Hypothalamus (tissue), 51 donors: ENCODE measurements at places on chromosomes 16 and 17.

GRCh38 chr17:49051269-49051668 is 54.1 kb downstream of the IGF2BP1 start:
- DNase-seq: no peak

DNA sequence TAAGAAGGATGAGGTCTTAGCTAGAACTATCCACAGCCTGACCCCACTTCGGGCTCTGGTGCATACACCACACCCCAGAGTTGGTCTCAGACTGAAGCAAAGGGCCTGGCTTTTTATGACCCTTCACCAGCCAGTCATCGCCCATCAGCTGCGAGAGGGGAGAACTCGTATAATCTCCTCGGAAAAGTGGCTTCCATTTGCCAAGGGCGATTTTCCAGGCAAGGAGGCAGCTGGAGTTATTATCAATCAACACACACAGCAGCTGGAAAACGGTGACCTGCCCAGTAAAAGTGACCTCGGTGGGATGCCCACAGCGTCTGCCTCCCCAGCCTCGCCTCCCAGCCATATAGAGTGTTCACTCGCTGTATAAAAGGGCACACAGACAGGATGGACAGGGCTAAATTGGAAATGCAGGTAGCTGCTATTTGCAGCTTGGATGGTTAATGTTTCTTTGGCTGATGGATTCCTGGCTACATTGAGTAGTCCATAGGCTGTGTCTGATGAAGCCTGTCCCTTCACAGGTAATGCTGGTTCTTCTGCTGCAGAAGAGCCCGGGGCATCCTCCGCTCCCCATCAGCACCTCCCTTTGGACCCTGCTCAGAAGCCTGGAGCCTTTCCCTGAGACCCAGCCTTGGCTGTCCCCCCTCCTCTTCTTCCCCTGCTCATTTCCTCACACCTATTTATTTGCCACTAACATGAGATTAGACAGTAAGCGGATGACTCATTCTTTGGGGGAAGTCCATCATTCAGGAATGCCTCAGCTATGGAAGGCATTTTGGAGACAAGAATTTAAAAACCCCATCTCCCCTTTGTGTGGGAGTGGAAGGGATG is 45.7 kb downstream of the TMEM186 start:
- no peak for DNase-seq

DNA sequence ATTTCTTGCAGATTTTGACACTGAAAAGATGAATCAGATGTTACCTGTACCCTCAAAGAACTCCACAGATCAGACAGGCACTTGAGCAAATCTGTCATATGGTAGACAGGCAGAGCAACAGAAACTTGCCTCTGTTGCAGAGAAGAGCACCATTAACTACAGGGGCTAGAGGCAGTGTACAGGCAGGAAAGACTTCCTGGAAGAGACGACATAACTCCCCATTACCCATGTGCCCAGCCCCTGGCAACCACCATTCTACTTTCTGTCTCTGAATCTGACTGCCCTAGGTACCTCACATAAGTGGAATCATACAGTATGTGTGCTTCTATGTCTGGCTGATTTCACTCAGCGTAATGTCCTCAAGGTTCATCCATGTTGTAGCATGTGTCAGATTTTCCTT is 15.5 kb downstream of the GFOD2 start:
- no peak for DNase-seq

- DNase-seq: no peak
Measured at GRCh38 chr17:45867702-45868101, 23.0 kb downstream of the SPPL2C start.

DNA sequence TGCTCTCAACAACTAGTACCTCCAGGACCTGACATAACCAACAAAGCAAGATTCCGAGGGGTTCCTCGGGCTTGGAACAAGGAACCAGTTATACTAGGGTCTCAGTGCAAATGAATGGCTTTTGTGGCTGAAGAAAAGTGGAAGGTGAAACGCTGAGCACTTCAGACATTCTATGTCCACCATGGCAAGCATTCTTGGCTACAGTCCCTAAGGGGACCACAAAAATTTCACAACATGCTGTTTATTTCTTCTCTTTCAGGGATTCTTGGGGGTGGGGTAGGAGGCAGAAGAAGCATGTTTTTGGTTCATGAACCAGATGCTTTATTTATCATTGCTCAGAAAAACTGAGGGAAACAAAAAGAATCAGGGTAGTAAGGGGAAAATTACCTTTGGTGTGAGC is 479.9 kb upstream of the CDH11 start:
- no peak for DNase-seq

GRCh38 chr17:49638818-49639217 is 39.1 kb downstream of the SPOP start:
- DNase-seq: no peak

GRCh38 chr16:85206472-85207356 is 94.4 kb upstream of the CIBAR2 start:
- DNase-seq: peak; percentile 84

- DNase-seq: no peak
Measured at GRCh38 chr17:73141411-73141810, 23.4 kb upstream of the SSTR2 start.

DNA sequence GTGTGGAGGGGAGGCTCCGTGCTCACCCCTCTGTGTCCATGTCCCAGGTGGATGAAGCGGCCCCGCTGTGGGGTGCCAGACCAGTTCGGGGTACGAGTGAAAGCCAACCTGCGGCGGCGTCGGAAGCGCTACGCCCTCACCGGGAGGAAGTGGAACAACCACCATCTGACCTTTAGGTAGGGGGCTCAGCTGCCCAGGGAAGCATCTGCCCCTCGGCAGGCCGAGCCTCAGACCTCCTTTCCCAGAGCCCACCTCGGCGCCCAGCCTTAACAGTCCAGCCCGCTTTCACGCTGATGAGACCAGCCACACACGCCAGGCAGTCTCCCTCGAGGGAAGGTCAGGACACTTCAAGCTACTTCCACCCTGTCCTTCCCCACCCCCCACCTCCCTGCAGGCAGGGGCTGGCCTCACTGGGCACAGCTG is 12.7 kb downstream of the MMP15 start:
- DNase-seq: no peak

DNA sequence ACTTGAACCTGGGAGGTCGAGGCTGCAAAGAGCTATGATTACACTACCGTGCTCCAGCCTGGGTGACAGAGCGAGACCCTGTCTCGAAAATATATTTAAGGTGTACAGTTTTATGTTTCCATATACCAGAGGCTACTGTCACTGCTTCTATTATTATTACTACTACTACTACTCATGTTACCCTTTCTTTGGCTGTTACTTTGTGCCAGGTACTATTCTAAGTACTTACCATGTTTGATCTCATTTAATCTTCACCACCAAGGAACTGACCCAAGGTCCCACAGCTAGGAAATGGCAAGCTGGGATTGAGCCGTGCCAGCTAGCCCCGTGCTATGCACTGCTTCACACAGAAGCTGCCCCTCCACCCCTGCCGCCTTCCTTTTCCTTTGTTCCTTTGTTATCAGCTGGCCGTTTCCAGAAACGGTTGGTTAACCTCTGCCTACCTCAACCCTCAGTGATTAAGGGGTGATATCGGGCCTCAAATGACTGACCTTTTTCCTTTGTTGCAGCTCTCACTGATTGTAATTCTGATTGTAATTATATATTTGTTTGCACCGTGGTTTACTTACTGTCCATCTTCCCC is 78.4 kb downstream of the ABCC1 start:
- DNase-seq: no peak

DNA sequence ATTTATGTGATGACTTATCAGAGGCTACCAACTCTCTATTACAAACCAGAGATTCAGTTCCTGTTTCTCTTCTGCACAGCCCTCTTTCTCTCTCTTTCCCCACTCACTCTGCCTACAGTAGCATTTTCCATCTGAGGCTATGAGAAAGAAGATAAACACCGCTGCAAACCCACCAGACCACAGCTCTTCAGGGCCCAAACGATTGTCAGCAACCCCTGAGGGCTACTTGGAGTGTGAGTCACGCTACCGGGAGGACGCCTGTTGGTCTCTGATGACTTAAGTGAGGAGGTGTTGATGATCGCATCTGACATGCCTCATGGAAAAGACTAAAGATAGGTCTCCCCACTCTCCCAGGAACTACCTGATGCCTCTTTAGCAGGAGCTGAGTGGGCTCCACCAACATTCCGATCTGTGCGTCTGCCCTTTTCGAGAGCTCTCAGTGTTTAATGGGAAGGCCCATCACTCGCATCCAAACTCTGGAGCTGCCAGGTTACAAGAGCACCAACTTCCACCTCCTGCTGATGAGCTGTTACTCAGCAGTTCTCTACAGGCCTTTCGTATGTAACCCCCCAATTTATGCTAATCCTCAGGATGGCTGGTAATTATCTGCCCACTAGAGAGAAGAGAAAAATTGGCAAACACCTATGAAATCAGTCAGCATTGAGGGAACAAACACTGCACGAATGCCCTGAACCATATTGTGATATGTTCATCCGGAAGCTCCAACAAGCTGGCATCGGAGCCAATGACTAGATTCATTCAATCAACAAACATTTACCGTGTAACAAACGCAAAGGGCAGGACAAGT is 9.2 kb downstream of the GRIN2A start:
- DNase-seq: no peak

DNA sequence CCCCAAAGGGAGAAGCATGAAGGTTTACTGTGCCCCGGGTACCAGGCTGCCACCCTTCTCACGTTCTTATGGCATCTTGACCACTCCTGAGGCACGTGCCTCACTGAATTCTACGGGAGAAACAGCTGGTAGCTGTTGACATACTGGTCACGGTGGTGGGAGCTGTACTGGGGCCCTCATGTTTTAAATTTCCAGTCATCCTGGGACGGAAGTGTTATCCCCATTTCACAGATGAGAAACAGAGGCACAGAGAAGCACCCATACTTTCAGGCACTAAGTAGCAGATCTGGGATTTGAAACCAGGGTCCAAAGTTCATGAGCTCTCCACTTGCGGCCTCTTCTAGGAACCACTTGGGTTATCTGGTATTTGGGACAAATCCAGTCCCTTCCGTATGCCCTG is 26.3 kb upstream of the DOC2B start:
- DNase-seq: no peak

- DNase-seq: no peak
Measured at GRCh38 chr16:31868164-31868563, 5.4 kb upstream of the ZNF267 start.

- DNase-seq: peak; percentile 8
Measured at GRCh38 chr17:2122641-2123302, 67.9 kb downstream of the HIC1 start.

DNA sequence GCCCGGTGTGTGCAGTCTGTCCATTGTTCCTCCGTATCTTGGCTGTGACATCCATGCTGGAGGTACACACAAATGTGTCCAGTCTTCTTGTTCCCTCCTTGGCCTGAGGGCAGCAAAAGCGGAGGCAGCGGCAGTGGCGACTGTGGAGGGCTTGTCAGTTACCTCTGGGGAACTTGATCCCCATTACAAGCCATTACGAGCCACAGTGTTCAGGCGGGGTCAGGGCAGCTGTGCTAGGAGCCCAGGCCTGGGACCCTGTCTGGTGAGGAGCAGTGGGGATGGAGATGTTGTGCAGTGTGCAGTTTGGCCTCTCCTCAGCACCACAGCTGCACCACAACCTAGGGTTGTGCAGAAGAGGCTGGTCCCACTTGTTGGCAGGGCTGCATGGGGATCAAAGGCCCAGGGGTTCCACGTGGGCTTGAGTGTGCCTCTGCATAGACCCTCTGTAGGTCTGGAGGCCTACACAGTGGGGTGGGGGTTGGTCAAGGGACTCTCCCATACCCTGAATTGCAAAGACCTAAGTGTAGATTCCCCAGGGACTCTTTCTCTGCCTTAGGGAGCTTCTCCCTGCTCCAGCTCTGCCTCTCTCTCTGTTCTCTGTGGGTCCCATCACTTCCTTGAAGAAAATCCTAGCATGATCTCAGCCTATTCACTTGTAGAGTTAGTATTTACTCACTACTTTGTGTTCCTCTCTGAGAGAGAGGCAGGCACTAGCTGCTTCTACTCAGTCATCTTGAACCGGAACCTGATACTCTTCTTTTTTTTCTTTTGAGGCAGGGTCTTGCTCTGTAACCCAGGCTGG is 58.8 kb downstream of the SLFN11 start:
- no peak for DNase-seq

DNA sequence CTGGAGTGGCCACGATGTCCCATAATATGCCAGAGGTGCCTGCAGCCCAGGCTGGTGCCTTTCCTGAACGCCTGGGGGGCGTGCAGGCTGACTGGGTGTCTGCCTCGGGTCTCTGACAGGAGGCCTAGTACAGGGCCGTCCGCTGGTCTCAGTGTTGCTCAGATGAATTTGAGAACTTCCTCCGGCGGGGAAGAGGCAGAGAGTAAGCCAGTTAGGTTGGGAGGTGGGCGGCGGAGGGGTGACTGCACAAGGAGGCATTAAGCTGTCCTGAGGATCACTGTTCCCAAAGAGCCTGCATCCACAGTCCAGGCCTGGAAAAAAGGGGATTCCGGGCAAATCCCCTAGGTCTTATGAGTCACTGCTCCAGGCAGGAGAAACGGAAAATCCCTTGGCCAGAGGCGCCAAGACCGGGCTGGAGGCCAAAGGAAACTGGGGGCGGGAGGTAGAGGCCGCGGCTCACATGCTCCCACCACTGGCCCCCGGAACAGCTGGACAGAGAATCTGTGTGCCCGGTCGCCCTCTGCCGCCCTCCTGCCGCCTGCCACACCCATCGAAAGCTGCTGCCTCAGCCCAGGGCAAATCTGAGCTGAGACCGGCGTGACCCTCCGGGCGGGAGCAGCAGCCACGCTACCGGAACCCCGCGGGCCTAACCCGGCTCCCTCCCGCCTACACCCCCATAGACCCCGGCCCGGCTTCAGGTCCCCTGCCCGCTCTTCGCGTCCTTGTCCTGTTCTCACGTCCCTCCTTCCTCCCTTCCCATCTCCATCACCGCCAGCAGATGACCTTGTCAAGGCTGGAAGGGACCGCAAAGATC is 1.2 kb downstream of the TRIM47 start:
- DNase-seq: peak; percentile 83

DNA sequence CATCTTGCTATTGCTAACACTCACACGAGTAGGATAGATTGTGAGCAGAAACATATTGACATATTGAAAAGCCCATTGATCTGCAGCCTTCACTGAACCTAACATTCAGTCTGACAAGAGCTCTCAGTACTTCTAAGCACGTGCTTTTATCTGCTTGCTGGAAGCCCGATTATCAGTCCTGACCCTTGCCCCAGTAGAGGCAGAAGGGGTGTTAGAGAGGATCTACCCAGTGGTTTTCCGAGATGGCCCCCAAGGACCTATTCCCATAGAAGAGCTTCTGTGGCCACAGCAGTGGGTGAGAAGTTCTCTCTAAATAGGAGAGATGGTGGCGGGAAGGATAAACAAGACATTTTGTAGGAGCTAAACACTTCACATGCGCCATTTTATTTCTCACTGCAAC is 290.9 kb upstream of the MAF start:
- no peak for DNase-seq

DNA sequence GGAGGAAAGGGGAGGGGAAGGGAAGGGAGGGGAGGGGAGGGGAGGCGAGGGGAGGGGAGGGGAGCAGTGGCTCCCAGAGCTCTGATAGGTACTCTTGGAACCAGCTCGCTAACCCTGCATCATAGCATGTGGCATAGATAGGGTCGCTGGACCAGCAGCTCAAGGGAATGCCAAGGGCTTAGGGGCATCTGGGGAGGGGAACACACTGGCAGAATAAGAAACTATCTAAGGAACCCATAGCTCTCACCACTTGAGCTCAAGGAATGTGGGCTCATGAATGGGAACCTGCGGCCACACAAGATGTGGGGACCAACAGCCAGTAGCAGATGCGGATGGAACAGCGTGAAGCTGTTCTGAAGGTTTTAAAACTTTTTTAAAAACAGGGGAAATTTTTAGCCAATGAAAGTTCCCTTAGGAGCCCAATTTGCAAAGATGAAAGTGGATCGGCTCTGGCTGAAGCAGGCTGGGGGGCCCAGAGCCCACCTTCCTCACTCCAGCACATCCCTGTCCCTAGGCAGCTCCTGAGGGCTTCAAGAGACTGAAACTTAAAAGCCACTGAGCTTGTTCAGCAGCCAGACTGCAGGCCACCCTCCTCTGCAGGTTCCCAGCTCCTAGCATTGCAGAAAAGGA is 46.9 kb downstream of the PIMREG start:
- DNase-seq: no peak
